ENCODE measurements at places on chromosomes 1 and 21.

- no peak for DNase-seq
Measured at GRCh38 chr1:173210283-173210682, 3.2 kb upstream of the TNFSF4 start.

GRCh38 chr1:84598846-84599741, 24.9 kb upstream of the CTBS start:
- no peak for DNase-seq

- DNase-seq: no peak
Measured at GRCh38 chr21:33808715-33809367, 106.8 kb downstream of the ATP5PO start.

DNA sequence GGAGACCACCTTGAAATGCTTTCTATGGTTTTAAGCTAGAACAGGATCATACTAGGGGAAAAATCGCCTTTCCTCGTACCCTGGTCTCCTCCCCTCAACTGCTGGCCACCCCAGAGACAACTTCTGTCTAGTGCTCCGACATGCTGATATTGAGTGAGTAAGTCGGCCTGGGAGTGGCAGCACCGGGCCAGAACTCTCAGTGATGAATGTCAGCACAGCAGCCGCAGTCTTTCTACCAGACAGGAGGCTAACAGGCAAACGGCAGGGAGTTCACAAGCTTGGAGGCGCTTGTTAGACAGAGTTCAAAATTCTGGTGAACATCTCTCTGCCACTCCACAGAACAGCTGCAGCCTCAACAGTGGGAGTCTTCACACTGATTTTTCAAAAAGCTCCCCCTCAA, 716.9 kb downstream of the ADGRL2 start:
- no peak for DNase-seq

DNA sequence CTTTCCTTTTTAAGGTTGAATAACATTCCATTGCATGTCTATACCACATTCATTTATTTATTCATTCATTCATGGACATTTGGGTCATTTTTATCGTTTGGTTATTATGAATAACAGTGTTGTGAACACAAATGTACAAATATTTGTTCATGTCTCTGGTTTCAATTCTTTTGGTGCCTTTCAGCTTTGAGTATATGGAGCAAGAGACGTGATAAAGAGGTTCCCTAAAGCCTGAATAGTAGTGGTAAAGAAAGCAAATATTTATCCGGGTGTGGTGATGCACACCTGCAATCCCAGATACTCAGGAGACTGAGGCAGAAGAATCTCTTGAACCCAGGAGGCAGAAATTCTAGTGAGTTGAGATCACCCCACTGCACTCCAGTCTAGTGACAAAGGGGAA, 5.3 kb upstream of the RLF start:
- no peak for DNase-seq

- no peak for DNase-seq
Measured at GRCh38 chr1:17742583-17742982, 12.6 kb upstream of the ACTL8 start.

DNA sequence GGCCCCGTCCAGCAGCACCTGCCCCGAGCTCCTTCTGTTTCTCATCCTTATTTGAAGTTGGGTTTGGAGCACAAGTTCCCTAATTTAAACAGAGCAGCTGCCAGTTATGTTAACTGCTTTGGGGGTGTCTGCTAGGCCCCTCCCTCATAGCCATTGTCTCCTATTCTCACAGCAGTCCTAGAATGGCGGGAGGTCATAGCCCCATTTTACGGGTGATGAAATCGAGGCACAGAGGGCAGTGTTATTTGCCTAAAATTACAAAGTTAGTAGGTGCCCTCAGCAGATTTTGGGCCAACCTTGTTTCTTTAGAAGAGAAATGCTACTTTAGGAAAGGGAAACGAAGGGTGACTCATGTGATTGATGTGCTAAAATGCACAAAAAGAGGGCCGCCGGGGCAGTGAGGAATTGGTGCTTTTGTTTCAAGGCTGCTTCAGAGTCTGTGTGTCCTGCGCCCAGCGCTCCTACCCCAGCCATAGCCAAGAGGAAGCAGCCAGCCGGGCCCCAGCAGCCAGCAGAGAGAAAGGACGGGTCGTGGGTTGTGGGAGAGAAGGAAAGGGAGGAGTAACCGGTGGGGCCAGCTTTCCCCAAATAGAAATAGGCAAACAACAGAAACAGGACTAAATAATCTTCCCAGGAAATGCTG, 13.0 kb downstream of the VANGL1 start:
- no peak for DNase-seq

- no peak for DNase-seq
Measured at GRCh38 chr1:67636146-67636545, 48.9 kb upstream of the GADD45A start.

DNA sequence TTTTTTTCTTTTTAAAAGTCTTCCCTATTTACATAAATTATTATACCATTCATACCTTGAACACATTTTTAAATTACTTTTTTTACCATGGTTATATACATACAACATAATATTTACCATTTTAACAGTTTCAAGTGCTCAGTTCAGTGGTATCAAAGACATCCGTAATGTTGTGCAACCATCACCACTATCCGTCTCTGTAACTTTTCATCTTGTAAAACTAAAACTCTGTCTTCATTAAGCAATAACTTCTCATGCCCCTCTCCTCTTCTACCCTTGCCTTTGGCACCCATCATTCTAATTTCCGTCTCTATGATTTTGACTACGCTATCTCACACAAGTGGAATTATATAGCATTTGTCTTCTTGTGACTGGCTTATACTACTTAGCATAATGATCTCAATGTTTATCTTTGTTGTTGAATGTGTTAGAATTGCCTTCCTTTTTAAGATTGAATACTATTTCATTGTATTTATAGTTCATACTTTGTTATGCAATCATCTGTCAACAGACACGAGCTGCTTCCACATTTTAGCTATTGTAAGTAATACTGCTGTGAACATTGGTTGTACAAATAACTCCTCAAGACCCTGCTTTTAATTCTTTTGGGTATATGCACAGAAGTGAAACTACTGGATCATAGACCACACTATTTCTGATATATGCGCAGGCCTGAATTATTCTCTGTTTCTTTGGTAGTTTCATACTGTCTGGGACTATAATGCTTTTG, 689.5 kb upstream of the NCAM2 start:
- no peak for DNase-seq

- DNase-seq: no peak
Measured at GRCh38 chr1:198443365-198444233, 96.9 kb downstream of the ATP6V1G3 start.

DNA sequence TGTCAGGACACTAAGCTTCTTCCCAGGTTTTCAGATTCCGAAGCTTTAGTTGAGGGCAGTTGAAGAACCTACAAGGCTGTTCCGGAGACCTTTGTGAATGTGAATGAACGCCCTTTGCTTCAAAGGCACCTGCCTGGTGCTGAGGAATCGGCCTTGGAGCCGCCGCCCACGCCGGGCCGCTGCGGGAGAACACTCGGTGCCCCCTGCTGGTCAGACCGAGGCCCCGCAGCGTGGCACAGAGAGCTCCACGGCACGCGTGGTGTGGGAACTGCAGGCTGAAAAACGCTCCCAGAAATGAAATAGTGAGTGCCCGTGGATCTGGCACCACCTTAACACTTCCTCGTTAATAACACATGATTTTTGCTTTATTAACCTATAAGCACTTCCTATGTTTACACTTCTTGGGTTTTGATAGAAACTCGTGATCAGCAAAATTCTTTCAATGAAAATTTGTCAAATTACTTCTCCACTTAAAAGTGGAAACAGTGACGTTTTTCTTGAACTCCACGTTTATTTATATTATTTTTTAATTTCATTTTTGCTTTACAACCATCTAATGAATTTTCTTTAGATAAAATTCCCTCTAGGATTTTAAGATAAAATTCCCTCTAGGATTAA, 460.6 kb downstream of the DSCAM start:
- no peak for DNase-seq

GRCh38 chr1:164928232-164928812, 369.3 kb downstream of the PBX1 start:
- no peak for DNase-seq

DNA sequence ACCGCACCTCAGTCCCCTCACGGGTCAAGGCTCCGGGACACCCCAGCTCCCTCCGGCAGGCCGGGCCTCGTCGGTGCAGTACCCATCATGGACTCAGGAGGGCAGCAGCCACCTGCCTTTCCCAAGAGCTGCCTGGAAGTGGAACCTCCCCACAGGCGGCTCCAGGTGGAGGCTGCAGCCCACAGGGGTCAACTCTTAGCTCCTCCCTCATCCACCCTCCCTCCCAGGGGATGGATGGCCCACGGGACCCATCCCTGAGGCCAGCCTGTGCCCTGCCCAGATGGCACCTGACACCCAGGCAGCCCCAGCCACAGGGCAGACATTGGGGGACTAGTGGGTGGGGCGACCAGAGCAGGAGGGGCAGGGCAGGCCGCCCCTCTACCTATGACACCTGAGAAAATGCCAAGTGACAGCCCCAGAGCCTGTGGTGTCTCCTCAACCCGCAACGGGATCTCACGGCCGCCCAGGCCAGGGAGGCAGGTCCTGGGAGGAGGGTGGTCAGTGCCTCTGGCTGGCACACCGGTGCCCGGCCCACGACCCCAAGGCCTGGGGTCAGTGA, 1.2 kb upstream of the ARHGEF16 start:
- DNase-seq: peak; percentile 52

DNA sequence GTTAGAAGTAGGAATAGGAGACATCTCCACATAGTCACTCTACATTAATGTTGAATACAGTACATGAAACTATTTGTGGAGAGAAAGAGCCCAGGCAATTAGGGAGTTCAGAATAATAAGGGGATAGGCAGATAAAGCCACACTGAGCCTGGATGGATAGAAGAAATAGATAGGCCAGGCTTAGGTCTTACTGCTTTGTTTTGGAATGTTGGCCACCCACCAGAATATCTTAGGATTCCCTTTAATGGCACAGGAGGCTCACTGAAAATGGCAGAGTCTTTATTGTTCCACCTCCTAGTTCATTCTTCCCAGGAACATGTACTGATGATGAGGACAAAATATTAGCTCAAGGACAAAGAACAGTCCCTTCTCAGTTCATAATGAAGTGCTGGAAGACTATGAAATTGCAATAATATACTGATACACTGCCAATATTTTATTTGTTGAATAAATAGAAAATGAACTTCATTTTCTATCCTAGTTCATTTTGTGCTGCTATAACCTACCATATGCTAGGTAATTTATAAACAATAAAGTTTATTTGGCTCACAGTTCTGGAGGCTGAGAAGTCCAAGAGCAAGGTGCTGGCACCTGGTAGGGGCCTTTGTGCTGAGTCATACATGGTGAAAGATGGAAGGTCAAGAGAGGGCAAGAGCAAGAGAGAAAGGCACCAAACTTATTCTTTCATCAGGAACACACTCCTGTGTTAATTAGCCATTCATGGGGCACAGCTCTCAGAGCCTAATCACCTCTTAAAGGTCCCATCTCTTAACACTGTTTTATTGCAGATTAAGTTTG, 87.3 kb downstream of the TBX15 start:
- DNase-seq: no peak

DNA sequence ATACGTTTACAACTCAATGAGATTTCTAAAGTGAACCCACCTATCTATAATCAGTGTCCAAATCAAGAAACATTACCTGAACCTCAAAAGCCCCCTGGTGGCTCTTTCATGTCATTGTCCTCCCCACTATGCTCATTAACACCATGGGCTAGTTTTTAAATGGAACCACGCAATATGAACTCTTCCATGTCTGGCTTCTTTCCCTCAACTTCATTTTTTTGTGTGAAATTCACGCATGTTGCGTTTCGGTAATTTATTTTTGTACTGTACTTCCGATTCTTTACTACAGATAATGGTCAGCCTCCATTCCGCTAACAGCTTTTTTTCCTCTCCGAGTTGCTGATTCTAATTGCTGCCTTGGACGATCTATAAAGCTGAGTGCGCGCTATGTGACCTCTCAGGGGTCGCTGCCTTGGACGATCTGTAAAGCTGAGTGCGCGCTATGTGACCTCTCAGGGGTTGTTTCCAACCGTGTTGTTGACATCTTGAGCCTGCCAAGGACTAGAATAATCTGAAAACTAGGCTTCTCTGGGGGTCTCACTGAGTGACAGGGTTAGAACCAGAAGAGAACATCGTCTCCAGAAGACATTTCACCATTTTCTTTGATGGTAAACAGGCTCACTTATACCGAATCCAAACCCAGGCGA, 1.1 kb upstream of the CACYBP start:
- no peak for DNase-seq

- no peak for DNase-seq
Measured at GRCh38 chr1:113197719-113198330, 124.8 kb downstream of the LRIG2 start.

DNA sequence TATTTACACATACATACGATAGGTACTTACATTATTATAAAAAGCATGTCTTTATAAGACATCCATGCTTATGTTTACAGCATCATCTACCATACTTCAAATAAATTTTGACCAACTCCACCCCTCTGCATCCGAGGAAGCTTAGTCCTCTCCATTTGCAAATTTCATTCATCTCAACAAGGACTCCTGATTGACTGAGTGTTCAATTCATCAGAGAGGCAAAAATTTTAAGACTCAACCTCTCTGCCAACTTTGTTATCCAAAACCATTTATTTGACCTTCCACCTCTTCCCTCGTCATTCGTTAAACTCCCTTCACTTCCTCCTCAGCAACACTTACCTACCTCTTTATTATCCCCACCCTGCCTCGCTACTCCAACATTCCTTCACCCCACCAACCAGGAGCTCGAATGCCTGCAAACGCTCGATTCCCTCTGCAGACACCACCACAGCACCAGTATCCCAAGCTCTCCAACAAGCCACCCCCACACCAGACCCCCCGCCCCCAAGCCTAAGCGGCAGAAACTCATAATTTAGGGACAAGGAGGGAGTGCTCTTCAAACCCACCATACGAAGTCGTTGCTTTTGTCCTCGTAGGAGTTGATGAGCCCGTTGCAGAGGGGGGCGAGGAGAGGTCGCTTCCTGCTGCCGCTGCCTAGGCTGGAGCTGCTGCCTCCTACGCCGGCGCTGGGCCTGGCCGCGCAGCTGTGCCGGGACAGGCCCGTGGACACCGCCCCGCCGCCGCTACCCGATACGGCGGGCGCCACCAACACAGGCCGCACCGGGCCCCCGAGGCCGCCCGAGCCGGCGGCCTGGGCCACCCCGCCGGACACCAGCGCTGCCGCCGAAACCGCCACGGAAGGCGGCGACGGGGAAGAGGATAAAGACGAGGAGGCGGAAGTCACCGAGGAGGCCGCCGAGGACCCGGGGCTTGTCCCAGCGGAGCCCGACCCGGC, 803 bp downstream of the COP1 start:
- DNase-seq: no peak

DNA sequence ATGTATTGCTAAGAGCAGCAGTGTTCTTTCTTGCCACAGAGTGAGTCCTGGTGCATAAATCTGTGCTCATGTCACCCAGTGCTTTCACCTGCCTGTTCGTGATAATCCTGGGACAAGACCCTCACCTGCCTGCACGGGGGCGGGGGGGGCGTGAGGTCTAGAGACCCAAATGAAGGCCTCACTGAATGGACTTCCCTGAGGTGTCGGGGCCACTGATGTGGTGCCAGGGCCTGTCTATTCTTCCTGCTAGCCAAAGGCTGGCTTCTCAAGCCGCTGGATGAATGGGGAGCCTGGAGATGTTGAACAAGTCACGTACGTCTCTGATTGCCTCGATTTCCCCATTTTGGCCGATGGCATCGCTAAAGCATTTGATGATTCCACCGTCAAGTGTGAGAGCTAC, 118.8 kb upstream of the IRF2BP2 start:
- no peak for DNase-seq

- no peak for DNase-seq
Measured at GRCh38 chr1:98702976-98703375, 41.5 kb downstream of the SNX7 start.

Data from activated CD4-positive, alpha-beta T cell treated with anti-CD3 and anti-CD28 coated beads, Interleukin-2, amount 50 U/mL, for 24 hours (primary cell).